CD4-positive, alpha-beta T cell treated with Interleukin-6 at 100 ng/mL for 8 hours (primary cell): ENCODE measurements at places on chromosomes 7 and 10.

DNA sequence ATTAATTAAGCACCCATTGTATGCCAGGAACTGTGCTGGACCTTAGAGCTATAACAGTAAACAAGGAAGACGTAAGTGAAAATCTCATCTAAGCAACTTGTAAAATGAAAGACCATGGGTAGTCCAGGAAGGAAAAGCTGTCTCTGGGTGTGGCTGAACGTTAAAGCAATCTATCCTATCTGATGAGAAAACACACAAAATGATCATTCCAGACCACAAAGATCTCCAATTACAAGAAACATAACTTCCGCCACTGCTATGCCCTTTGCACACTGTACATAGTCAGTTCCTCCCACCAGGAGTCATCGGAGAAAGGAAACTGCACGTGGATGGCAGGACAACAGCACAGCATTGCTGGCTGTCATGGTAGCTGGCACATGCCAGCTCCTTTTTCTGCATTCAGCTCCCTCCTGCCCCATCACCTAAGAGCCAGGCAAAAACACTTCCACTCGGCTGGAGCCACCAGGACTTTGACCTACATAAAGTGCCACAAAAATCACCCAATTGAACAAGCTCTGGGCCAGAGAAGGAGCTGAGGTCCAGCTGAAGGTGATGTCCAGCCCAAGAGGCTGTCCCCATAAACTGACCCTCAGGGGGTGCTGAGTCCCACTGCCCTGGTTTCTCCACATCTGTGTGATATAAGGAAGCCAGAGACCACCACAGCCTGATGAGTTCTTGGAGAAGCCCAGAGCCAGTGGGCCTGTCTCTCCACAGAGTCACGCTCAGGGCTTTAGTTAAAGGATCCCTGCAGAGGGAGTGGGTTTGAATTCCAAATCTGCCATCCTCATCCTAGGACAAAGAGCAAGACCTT is 56.4 kb downstream of the STEAP1B start:
- no peak for DNase-seq

DNA sequence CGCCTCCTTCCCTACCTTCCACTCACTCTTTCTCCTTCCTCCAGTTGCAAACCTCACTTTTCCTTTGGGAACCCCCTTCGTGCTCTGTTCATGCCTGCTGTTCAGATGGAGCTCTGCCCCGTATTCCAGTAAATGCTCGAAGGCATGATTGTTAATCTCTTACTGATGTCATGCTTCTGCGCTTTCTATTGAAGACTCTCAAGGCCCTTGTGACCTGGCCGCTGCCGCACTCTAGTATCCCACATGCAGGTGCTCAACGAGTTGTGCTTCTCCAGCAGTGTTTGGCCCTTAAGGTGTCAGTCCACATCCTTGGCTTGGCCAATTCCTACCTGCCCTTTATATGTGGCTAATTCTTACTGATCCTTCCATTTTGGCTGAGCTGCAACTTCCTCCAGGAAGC is 158.6 kb downstream of the ADAM12 start:
- DNase-seq: no peak

DNA sequence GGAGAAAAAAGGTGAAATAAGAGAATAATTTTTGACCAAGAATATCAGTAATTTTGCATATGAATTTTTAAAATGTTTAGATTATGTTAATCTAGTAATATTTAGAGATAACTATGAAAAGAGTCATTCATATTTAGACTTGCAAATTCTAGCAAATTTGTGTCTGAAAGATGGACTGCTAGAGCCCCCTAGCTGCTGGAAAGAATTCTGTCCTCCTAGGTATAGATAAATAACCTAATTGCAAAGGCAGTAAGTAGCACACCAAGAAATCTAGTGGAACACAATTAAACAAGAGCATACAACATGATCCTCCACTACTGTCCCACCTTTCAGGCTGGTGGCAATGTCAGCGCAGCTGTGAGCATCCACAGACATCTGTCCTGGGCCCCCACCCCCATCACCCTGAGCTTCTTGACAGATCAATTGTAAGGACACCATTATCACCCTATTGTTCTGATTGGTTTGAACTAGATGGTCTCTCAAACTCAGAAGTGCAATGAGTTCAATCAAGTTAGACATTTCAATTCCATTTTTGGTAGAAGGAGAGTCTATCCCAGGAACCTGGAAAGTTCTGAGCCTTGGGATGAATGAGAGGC is 15.0 kb upstream of the GFRA1 start:
- no peak for DNase-seq

GRCh38 chr7:131145026-131145425 is 182.7 kb upstream of the MKLN1 start:
- no peak for DNase-seq

DNA sequence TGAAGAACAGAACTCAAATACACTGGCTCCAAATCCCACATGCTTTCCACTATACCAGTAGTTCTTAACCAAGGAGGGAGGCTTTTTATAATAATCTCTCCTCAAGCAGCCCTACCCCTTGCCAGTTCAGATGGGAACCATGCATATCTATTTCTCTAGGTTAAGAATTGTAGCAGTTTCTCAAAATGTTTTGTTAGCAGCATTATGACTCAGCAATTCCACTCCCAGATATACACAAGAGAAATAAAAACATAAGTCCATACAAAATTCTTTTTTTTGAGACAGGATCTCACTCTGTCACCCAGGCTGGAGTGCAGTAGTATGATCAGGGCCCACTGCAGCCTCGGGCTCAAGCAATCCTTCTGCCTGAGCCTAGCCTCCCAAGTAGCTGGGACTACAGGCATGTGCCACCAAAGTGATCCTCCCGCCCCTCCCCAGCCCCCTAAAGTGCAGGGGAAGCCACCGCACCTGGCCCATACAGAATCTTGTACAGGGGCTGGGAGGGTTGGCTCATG is 18.1 kb downstream of the YWHAG start:
- no peak for DNase-seq

DNA sequence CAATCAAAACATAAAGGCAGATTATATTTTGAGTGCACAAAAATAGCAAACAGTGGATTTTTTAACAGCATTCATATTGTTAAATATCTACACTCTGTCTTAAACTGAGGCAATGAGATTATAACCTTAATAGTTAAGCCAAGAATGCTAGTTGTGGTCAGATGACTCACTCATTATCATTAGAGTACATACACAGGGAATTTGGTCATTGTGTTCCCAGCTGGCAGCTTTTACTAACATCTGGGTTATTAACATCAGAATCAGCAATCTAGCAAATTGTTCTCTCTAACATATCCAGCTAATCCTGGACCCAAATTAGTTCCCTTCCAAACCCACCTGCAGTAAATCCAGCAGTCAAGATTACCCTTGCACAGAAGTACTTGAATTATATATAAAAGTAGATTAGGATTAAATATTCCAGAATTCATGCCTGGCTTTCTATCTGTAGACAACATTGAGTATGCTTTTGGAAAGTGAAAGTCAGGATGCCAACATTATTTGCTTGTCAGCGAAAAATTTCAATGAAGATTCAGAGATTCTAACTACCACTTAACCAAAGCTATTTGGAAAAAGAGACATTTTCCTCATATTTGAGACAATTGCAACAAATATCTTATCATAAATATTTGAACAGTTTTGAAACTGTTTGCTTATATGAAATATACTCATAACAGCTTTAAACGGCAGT is 1035.6 kb upstream of the PHF14 start:
- DNase-seq: no peak

- no peak for DNase-seq
Measured at GRCh38 chr7:156673454-156673853, 32.9 kb downstream of the RNF32 start.

DNA sequence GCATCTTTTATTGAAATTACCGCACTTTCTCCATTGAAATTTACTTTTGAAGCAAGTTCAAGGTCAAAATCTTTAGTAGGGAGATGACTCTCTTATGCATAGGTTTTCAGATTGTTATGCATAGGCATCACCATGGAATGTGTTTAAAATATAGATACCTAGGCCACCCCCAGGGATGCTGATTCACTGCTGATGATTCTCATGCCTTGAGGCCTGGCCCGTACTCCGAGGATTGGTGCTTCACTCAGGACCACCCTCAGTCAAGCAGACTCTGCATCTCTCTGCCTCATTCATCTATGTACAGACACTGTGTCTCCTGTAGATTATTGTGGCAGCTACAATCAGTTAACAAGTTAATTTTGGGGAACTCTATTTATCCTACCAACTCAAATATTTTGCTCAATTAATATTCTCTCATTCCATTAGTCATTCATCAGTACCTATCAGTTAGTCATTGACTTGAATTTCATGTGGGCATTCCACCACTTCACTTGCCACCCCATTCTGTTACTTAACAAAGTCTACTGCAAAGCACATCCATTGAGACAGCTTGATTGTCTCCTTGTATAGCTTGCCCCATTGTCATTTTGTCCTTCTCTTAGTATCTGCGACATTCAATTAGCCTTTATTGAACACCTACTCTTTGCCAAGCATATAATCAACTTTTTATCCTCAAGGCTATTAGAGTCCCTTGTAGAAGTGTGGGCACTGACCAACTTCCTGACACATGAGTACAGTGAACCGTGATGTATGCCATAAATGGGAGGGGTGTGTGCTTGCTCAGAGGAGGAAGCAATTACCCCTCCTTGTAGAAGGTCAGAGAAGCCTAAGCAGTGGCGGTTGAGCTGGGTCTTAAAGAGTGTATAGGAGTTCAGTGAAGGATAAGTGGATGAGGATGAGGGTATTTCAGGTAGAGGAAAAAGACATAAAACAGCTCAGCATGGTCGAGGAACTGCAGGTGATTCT is 255.6 kb upstream of the BMPER start:
- no peak for DNase-seq

GRCh38 chr10:33252324-33252723 is 82.1 kb downstream of the NRP1 start:
- DNase-seq: no peak

DNA sequence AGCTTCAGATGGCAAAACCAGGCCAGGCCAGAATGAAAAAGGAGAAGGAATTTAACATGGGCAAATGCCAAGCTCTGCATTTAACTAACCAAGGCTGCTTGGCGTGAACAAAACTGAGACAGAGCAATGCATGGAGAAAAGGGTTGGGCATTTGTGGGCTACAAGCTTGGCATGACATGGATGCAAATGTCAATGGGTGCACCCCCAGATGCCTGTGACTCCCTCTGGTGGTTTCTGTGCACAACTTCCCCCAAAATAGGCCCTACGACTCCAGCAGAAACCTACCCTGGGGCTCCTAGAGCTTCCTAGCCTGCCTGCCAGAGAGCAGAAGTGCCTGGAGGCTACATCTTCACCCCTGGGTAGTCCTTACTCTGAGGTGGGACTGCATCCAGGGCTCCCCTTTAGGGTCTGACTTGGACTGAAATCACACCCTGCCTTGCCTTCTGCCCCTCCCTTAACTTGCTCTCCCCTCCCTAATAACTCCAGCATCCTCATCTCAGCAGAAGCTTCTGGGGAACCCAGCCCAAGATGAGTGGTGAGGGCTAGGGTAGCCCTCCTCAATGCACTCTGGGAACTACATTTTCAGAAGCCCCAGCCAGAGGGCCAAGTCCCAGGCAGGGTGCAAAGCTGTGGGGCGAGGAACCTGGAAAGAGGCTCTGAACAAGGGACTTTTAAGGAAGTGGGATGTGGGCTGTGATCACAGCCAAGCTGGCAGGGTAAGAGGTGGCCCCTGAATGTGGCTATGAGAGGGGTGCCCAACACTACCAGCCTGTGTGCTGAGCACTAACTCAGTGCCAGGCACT is 11.3 kb downstream of the GPRIN2 start:
- DNase-seq: no peak

DNA sequence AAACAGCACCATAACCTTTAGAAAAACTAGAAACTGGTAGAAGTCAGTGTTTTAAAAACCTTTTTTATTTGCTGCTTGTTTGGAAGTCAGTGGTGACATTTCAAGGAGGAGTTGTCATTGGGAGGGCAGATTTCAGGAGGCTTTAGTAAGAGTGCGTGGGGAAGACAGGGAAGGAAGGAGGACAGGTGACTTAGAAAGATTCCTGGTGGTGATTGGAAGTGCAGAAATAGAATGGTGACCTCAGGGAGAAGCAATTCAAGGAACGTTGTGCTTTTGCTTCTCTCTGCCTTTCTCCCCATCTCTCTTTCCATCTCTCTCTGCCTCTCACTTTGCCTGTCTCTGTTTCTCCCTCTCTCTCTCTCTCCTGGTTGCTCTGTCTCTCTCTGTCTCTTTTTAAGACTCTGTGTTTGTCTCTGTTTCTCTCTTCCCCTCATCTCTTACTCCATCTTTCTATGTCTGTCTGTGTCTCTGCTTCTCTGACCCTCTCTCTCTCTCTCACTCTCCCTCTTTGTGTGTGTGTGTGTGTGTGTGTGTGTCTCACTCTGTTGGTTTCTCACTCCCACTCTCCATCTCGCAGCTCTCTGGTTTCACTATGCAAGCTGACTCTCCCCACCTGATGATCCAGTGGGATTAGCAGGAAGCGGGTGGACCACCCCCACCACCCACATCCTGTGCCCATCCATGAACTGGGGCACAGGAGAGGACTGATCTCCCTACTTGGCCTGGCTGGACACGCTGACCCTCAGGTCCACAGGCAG is 10.9 kb upstream of the PFKP start:
- no peak for DNase-seq

DNA sequence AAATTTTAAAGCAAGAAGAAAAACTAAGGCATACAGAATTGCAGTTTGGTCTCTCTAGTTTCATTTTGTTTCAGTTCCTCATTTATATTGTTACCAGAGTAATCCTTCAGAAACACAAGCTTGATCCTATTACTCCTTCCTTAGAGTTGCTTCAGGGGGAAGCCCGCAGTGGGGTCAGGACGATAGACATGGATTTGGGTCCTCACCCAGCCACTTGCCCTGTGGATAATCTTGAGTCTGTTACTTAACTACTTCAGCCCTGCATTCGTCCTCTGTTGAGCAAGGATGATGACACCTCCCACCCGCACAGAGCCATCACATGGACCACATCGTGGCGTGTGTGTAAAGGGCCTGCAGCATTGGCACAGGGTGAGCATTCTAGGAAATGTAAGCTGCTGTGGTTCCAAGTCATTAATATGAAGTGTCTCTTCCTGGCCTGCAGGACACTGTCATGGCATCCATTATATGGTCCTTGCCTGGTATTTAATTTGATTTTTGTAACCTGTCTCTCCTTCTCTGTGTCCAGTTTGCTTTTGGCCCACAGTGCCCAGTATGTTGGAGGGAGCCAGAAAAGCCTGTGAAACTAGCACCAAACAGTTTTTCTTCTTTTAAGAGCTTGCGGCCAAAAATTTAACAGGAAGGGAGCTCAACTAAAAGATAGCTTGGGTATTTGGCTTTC is 111.2 kb downstream of the EEPD1 start:
- DNase-seq: no peak

GRCh38 chr10:68137171-68137570 is 27.9 kb downstream of the MYPN start:
- no peak for DNase-seq

DNA sequence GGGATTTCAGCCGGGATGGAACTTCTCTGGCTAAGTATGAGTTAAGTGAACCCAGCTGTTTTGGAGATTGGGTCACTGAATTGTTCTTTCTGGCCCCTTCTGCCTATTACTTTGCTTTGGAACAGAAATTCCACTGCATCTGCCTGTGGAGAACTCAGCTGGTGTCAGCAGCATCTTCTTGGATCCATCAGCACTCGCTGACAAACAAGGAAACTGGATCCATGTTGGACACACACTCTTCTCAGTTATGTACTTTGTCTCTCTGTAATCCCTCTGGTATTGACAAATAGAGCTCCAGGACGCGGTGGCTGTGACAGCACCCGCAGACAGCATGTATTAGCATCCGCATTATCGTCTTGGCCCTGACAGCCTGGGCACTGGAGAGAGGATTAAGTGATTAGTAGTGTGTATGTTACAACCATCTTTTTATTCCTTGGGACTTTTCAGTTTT is 73.0 kb upstream of the BMPER start:
- no peak for DNase-seq

GRCh38 chr10:96488161-96488935 is 25.4 kb downstream of the TLL2 start:
- DNase-seq: no peak
